ENCODE measurements at places on chromosomes 11 and 22.
A peak's percentile ranks its signal among the peaks of the same experiment; 100 is the strongest.

DNA sequence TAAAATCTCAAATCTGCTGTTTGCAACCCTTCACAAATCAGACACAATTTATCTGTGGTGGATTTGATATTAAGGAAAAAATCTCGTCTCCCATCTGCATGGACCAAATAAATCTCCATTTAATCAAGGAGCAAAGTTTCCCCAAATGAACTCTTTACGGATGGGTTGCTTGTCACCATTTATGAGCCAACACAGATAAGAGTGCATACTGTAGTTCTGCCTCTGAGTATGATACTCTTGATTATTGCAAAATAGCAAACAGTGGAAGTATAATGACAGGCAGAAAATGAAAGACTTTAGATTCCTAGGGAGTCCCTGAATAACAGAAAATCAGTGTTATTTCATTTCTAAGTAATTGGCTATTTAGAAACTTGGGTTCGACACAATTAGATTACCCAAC, 1395.9 kb downstream of the FAM181B start:
- DNase-seq, result no peak

GRCh38 chr11:33376331-33377310, 119.4 kb downstream of the HIPK3 start:
- no peak for DNase-seq

- DNase-seq, result no peak
Measured at GRCh38 chr11:102868339-102868738, 6.4 kb downstream of the MMP12 start.

- no peak for DNase-seq
Measured at GRCh38 chr22:25360891-25361645, 141.6 kb downstream of the CRYBB2 start.

DNA sequence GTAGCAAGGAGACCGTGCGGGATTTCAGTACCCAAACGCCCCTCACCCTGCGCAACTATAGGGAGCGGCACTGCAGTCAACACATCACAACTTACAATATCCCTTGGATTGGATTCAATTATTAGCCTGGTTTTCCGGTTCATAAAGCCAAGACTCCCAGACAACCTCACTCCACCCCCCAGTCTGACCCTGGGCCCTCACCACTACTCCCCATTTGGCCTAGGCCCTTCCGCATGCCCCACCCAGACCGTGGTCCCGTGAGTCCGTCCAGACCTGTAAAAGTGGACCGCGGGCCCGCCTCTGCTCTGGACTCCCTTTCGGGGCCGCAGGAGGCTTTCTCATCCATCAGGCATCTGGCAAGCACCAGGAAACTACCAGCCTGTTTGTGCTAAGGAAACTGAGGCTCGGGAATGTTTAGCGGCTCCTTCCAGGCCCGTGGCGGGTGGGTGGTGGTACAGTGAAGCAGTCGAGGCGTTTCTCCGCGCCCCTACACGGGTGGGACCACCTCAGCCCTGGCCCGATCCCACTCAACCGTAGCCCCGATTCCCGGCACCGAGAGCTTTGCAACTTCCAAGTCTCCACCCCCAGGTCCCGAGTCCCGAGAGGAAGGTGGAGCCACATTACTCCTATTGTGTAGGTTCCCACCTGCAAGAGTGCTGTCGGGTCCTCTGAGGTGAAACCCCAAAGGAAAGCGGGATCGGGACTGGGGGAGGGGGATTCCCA, 679 bp upstream of the DPP3 start:
- DNase-seq, result no peak

DNA sequence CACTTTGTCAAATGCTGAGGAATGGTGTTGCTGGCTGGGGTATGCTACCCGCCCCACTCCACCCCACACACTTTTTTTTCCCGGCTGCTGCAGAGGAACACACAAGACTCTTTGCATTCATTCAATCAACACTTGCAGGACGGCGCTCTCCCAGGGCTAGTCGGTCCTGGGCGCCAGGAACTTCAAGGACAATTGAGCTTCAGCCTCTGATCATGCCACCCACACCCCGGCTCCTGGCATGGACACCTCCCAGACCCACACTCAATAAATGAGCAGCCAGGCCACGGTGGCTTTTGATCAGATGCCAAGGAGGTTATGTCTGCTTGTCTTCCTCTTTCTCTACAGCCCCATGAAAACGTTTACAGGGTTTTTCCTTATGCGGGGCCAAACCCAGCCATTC, 19.8 kb downstream of the TPST2 start:
- DNase-seq, result no peak

DNA sequence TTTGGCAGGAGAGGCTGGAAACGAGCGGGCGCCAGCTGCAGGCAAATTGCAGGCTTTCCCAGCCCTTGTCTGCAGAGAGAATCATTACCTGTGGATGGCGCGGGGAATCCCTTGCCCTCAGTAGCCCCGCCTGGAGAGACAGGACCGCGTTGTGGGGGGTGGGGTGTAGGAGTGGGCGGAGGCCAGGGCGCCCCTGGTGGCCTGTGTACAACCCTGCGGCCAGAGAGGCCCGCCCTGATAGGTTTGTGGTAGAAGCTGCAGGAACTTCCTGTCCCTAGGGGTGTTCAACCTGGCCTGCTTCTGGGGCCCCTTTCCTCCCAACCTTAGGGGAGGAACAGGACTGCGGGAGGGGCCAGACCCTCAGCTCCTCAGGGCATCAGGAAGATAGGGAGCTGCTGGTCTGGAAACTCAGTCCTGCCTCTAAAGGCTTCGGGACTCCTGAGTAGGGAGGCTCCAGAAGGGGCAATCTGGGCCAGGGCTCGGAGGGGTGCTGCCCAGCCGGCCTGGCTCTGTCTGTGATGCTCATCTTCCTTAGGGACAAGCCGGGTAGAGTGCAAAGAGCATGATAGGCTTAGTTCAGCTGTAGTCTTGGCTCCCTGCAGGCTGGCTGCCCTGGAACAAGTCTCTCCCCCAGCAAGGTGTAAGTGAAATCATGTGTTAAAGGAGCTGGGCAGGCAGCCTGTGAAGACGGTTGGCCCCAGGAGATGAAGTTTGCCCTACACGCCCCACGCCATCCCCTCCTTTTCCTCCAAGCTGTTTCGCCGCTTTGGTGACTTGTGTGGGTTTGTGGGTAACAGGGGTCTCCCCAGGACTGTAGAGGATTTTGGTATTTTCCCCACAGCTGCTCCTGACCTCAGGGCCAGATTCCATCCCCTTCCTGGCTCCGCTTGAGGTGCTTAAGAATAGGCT, 24.1 kb upstream of the SUSD2 start:
- peak; percentile 82 for DNase-seq

DNA sequence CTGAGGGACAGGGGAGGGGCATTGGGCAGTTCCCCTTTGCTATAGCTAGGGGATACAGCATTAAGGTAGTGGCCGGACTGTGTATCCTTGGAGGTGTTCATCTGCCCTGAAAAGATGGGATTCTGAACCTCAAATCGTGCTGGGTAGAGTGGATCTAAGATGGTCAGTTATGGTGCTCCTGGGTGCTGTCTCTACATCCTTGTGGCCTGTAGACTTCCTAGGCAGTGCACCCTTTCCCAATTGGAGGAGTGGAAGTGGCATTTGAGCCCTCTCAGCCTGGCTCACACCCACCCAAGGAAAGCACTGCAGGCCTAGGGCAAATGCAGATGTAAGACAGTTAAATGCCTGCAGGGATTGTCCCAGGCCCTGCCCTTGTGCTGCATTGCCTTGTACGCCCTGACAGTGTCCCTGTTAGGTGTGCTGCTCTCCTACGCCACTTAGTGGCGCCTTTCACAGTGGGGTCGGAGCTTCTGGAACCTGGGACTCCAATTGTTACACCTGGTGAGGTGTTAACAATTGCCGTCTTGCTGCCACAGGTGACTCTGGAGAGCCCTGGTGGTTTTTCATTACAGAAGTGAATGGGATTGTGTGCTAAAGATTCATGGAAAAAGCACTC, 35.0 kb downstream of the PPFIBP2 start:
- DNase-seq, result no peak

DNA sequence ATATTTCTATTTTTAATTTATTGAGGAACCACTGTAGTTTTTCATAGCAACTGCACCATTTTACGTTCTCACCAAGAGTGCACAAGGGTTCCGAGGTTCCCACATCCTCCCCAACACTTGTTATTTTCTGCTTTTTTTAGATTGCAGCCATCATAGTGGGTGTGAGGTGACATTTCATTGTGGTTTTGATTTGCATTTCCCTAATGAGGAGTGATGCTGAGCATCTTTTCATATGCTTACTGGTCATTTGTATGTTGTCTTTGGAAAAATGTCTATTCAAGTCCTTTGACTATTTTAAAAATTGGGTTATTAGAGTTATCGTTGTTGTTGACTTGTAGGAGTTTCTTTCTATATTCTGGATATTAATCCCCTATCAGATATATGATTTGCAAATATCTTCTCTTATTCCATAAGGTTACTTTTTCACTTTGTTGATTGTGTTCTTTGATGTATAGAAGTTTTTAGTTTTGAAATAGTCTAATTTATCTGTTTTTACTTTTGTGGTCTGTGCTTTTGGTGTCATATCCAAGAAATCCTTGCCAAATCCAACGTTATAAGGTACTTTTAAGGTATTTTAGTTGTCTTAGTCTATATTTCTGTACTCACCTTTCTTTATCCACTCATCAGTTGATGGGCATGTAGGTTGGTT, 9.0 kb downstream of the NEAT1 start:
- DNase-seq, result no peak

DNA sequence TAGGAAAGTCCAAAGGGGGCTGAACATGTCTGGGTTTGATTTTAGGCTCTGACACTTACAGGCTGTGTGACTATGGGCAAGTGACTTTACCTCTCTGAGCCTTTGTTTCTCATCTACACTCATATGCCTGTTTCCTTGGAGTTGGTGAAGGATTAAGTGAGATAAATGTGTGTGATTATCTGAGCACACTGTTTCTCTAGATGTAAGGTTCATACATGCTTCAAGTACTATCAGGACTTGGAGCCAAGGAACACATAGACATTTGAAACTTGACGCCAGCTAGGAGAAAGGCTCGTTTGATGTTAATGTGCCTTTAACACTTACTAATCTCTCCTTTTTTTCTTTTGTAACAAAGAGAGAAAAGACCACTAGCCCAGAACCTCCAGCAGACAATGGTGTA, 9.7 kb downstream of the CRYBB1 start:
- no peak for DNase-seq

- DNase-seq, result no peak
Measured at GRCh38 chr11:434496-434895, 7.3 kb downstream of the ANO9 start.

GRCh38 chr11:55707029-55707428, 45.0 kb downstream of the OR4C6 start:
- no peak for DNase-seq

DNA sequence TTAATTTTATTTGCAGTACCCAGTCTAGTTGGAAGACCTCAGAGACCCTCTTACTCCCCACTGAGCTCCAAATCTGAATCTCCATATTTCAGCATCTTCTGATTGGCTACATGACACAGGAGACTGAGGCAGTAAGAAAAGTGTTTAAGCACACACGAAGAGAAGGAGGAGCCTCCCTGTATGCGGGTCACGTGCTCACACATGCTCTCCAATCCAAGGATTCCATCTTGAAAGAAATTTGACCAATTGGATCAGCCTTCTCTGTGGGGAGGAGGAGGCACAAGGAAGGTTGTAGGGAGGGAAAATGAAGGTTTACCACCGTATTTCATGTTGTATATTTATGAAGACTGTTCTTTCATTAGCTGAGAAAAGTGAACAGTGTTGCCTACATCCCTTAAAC, 1.2 kb downstream of the OR6T1 start:
- DNase-seq, result no peak

DNA sequence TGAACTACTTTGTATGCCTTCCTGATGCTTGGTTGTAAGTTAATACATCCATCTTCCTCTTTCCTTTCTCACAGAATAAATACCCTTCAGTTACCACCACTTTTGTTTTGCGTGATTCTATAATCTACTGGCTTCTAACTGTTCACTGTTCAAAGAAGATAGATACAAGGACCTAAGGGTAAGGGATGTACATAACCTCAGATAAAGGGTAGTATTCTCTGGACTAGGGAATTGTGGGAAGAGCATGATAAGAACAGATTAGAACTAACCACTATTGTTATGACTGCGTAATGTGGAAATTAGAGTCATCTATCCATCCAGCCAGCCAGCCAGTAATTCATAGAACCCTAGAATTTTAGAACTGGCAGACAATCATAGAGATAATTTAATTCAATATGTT, 36.4 kb downstream of the MAP6 start:
- DNase-seq, result no peak

GRCh38 chr11:128889657-128890213, 1.4 kb upstream of the KCNJ5 start:
- DNase-seq, result no peak

GRCh38 chr11:26942356-26942755, 51.6 kb upstream of the FIBIN start:
- no peak for DNase-seq

GRCh38 chr11:12963051-12963450, 46.1 kb upstream of the RASSF10 start:
- DNase-seq, result no peak

DNA sequence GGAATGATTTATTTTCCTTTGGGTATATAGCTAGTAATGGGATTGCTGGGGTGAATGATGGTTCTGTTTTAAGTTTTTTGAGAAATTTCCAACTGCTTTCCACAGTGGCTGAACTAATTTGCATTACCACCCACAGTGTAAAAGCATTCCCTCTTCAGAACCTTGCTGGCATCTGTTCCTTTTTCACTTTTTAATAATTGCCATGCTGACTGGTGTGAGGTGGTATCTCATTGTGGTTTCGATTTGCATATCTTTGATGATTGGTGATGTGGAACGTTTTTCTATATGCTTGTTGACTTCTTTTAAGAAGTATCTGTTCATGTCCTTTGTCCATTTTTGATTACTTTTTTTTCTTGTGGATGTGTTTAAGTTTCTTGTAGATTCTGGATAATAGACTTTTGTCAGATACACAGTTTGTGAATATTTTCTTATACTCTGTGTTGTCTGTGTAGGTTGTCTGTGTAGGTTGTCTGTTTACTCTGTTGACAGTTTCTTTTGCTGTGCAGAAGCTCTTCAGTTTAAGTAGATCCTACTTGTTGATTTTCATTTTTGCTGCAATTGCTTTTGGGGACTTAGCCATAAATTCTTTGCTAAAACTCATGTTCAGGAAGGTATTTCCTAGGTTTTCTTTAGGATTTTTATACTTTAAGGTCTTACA, 291.8 kb upstream of the DDI1 start:
- DNase-seq, result no peak

DNA sequence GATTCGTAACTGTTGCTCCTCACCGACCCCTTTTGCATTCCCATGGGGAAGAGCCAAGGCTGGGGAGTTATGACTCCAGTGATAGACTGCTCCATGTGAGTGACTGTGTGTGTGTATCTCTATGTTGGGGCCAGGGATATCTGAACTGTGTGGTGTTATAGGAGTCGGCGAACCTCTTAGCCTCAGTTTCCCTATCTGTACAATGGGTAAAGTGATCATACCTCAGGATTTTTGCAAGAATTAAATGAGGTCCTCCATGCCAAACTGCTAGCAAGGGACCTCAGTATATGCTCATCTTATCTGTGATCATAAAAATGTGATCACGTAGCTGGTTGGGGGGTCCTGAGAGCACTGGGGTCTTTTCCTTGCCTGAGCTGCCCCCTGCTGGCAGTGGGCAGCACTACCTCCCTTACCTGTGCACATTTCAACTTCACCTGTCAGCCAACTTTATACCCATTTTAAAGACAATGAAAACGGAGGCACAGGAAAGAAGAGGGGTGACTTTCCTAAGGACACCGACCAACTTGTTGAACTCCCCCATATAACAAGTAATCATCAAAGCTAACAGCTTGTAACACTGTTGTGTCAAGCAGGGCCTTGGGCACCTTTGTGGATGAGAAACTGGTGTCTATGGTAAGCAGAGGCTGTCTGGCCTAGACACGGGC, 1.4 kb upstream of the DPP3 start:
- no peak for DNase-seq

- no peak for DNase-seq
Measured at GRCh38 chr22:42863349-42863961, 6.4 kb upstream of the ARFGAP3 start.

- no peak for DNase-seq
Measured at GRCh38 chr11:111099028-111099713, 146.4 kb upstream of the POU2AF2 start.
